ENCODE measurements at places on chromosomes 6 and 20. TPM values are rescaled to one million over a fixed set of nuclear protein-coding genes. Genes with fewer than 3 reads are reported as not detected.

The VSTM2L gene
- 5.0 TPM for total RNA-seq

The MEP1A gene
- 4.1 TPM for total RNA-seq

The ATG5 gene
- 39.6 TPM for total RNA-seq

The SYNGAP1 gene
- 60.3 TPM for total RNA-seq

The MOCS1 gene
- total RNA-seq, result 17.5 TPM

The LIME1 gene
- total RNA-seq, result 21.0 TPM

The DAAM2 gene
- 6.3 TPM for total RNA-seq

The C2 gene
- total RNA-seq, result 0.47 TPM

The PAK1IP1 gene
- 14.1 TPM for total RNA-seq

The MUC22 gene
- total RNA-seq, result not detected

The EYS gene
- 0.46 TPM for total RNA-seq

The DEF6 gene
- total RNA-seq, result 5.9 TPM

The TSPO2 gene
- not detected for total RNA-seq

The COL19A1 gene
- 2.3 TPM for total RNA-seq

The ZNF341 gene
- total RNA-seq, result 8.3 TPM

The SMOC2 gene
- total RNA-seq, result 5.9 TPM

The HSPA1A gene
- 52.5 TPM for total RNA-seq

The ANKRD66 gene
- not detected for total RNA-seq

The VGLL2 gene
- total RNA-seq, result not detected

The ADA gene
- total RNA-seq, result 11.4 TPM

The SRSF3 gene
- total RNA-seq, result 442 TPM

The AIF1 gene
- 1.7 TPM for total RNA-seq

The LY6G5C gene
- 6.5 TPM for total RNA-seq

The TGM3 gene
- total RNA-seq, result 0.44 TPM

The PTCRA gene
- not detected for total RNA-seq

The CENPW gene
- 26.9 TPM for total RNA-seq

The VEGFA gene
- total RNA-seq, result 267 TPM

The SLC17A9 gene
- 8.3 TPM for total RNA-seq

The ESR1 gene
- total RNA-seq, result not detected

The MICA gene
- total RNA-seq, result 10.1 TPM

The TFB1M gene
- total RNA-seq, result 37.4 TPM

The ARFGEF3 gene
- 28.3 TPM for total RNA-seq

The SPINT4 gene
- not detected for total RNA-seq

The ZNF133 gene
- total RNA-seq, result 27.2 TPM

The PPP1R14C gene
- 1.2 TPM for total RNA-seq

The RAET1G gene
- total RNA-seq, result not detected

The SLC12A5 gene
- 8.8 TPM for total RNA-seq

The F13A1 gene
- total RNA-seq, result 0.24 TPM

The ATP6V1G2 gene
- total RNA-seq, result 1.5 TPM

The TFAP2D gene
- total RNA-seq, result not detected

The CST3 gene
- total RNA-seq, result 247 TPM

The GGTLC1 gene
- not detected for total RNA-seq

The DDX43 gene
- total RNA-seq, result not detected

The PHACTR3 gene
- total RNA-seq, result 1.4 TPM

The NKX2-4 gene
- total RNA-seq, result not detected

The PGBD1 gene
- total RNA-seq, result 11.7 TPM

The COL9A1 gene
- 5.5 TPM for total RNA-seq

The FAM83B gene
- 17.4 TPM for total RNA-seq

The SPAG4 gene
- 1.1 TPM for total RNA-seq

The PMEPA1 gene
- total RNA-seq, result 9.2 TPM

The KCNS1 gene
- 0.07 TPM for total RNA-seq

The BTNL2 gene
- not detected for total RNA-seq

The MAFB gene
- 6.1 TPM for total RNA-seq

The HLA-G gene
- total RNA-seq, result 0.38 TPM

The GDAP1L1 gene
- total RNA-seq, result 0.24 TPM

Measured in progenitor cell of endocrine pancreas (in vitro differentiated cells).